Transverse colon (tissue), 4 donors: ENCODE measurements at places on chromosomes 16 and 17. TPM values are rescaled to one million over a fixed set of nuclear protein-coding genes. Genes with fewer than 3 reads are reported as not detected.

GRCh38 chr17:67733449-67733848 is 15.7 kb downstream of the NOL11 start:
- no peak for DNase-seq
- H3K27me3 ChIP-seq: no peaks in the 10 kb centered on the region
- no peak overlapping the region for H3K4me3 ChIP-seq
- H3K36me3 ChIP-seq: peaks cover 70% of the 10 kb centered on the region
- H3K27ac ChIP-seq: no peak overlapping the region

GRCh38 chr17:73384926-73385325 is 73.1 kb upstream of the CDC42EP4 start:
- no peaks in the 10 kb centered on the region for H3K36me3 ChIP-seq
- no peaks in the 10 kb centered on the region for H3K27me3 ChIP-seq
- no peak for DNase-seq
- H3K4me1 ChIP-seq: no peaks in the 10 kb centered on the region

DNA sequence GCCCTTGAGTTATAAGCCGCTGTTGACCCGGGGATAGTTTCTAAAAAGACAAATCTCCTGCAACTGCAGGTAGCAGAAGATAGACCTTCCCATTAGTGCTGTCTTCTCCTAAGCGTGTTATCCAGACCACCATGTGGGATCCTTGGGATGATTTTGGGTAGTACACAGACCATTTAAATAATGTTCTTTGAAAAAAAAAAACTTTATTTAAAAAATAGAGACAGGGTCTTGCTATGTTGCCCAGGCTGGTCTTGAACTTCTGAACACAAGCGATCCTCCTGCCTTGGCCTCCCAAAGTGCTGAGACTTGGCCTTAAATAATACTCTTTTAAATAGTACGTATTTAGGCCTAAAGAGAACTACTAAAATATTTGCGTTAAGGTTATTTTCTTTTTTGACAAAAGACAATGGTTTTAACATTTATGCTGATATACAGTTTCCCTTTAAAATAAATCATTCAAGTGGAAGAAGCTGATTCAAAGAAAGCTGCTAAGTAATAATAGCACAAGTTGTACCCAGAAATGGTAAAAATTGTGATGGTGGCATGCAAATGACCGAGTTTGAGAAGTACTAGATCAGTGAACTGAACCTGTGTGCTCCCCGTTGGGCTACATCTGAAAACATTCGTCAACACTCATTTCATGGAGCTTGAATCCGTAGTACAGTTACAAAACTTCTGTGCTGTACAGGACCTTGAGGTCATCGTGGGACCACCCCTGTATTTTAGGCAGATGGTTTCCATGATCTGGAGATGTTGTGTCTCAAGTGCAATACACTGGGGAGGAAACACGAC is 24.0 kb downstream of the SMARCE1 start:
- H3K27me3 ChIP-seq: no peaks in the 10 kb centered on the region
- peaks cover 10% of the 10 kb centered on the region for H3K36me3 ChIP-seq
- DNase-seq: no peak
- no peak overlapping the region for H3K4me3 ChIP-seq
- H3K4me1 ChIP-seq: peaks cover 19% of the 10 kb centered on the region
- no peak overlapping the region for H3K27ac ChIP-seq

DNA sequence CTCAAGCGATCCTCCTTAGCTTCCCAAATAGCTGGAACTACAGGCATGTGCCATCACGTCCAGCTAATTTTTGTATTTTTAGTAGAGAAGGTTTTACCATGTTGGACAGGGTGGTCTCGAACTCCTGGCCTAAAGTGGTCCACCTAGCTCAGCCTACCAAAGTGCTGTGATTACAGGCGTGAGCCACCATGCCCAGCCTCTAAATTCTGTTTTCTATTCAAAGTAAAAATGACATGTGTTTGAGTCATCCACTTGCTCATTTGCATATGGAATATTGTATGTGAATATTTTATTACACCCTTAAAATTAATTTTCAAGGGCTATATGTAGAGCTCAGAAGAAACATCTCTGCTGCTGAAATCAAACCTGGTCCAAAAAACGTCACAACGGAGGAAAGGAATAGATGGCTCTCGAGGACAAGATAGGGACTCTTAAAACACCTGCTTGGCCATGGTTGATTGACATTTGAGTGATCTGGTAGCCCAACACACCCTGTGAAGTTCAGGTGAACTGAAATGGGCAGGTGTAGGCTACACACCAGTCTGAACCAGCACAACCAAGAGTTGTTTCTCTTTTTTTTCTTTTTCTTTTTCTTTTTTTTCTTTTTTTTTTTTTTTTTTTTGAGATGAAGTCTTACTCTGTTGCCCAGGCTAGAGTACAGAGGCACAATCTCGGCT is 51.1 kb downstream of the SF3B3 start:
- H3K36me3 ChIP-seq: no peaks in the 10 kb centered on the region
- H3K4me1 ChIP-seq: peaks cover 27% of the 10 kb centered on the region
- peak overlapping the region; percentile 44 for H3K27ac ChIP-seq
- no peaks in the 10 kb centered on the region for H3K27me3 ChIP-seq

DNA sequence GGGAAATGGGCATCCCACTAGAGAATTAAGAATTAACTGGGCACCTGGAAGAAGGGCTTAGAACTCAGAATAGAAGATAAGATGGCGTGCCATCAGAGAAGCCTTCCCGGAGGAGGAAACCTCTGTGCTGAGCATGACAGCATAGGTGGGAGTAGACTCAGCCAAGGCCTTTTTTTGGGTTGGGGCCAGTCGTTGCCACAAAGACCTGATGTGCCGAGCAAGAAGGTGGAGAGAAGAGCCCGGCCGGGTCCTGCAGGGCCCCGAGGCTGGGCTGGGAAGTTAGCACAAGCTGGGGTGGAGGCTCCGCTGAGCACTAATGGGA is 1.1 kb upstream of the RAB11FIP4 start:
- H3K4me1 ChIP-seq: peaks cover 10% of the 10 kb centered on the region
- H3K36me3 ChIP-seq: no peaks in the 10 kb centered on the region
- H3K4me3 ChIP-seq: no peak overlapping the region
- no peak overlapping the region for H3K27ac ChIP-seq

GRCh38 chr17:60103957-60104356 is 25.2 kb upstream of the HEATR6 start:
- no peak for DNase-seq
- no peaks in the 10 kb centered on the region for H3K27me3 ChIP-seq
- no peak overlapping the region for H3K27ac ChIP-seq
- no peak overlapping the region for H3K4me3 ChIP-seq
- H3K4me1 ChIP-seq: peaks cover 4% of the 10 kb centered on the region

DNA sequence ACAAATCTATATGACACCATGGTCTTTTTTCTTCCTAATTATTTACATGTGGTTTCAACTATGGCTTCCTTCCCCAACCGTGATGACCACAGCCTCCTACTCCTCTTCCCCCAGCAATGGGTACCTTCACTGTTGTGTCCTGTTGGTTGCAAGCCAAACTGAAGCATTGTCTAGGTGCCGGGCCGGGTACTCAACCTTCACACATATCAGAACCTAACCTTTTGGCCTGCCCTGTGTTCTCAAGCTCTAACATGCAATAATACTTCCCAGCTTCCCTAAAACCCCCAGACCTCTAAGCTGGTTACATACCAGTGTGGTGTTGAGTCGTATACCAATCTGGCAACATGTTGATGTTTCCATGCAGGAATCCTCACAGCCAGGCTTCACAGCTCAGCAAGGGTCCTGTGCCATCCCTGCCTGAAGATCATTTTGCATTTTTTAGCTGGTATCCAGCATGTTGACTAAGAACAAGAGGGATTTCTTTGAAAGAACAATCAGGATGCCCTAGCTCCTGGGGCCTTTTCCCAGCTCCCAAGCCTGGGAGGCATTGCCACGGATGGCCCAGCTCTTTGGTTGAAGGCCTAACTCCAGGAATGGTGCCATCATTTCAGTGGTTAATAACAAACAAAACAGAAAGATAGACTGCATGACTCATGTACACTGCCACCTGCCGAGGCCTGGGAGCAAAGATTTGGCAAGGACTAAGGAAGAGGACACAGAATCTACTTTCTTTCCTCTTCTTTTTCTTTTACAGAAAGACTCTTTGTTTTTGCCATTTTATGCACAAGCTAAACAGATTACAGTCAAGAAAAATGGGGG is 373.7 kb upstream of the SALL1 start:
- DNase-seq: no peak
- no peak overlapping the region for H3K4me3 ChIP-seq
- H3K27me3 ChIP-seq: no peaks in the 10 kb centered on the region
- no peak overlapping the region for H3K27ac ChIP-seq

- H3K27ac ChIP-seq: peak overlapping the region; percentile 94
- H3K36me3 ChIP-seq: no peaks in the 10 kb centered on the region
- H3K4me3 ChIP-seq: peak overlapping the region; percentile 90
Measured at GRCh38 chr17:19379361-19380065, 1.2 kb downstream of the MAPK7 start.

DNA sequence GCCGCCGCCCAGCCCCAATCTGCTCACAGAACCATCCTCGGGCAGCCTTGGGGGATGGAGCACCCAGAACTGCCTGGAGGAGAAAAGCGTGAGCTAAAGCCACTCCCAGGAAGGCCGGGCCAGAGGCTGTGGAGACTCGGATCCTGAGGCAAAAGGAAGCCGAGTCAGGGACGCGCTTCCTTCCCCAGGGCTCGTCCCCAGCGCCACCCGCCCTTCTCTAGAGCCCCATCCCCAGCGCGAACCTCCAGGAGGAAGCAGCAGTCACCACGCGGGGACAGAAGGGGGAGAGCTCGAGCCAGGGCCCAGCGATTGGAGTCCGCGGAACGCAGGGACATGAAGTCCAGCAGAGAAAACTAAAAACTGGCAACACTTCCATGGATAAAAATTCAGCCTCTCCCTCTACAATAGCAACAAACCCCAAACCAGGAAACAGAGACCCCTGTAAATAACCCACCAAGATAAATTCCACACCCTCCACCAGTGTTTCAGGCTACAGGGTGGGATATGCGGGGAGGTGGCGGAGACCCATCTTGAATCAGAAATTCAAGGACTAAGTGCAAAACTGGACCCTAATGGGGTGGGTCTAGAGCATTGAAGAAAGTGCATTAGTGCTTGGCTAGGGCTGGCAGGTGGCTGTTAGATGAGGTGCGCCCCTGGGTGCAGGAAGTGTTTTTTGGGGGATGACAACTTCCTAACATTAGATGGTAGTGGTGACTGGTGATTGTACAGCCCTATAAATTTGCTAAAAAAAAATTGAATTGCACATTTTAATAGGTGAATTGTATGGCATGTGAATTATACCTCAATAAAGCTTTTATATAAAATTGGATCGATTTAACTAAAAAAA is 116.1 kb upstream of the METRNL start:
- H3K27ac ChIP-seq: no peak overlapping the region
- peak; percentile 76 for DNase-seq
- H3K4me3 ChIP-seq: no peak overlapping the region

- no peak overlapping the region for H3K27ac ChIP-seq
- no peaks in the 10 kb centered on the region for H3K27me3 ChIP-seq
- no peaks in the 10 kb centered on the region for H3K36me3 ChIP-seq
Measured at GRCh38 chr16:30523768-30524574, 2.4 kb downstream of the ZNF768 start.

GRCh38 chr16:35201151-35201550 is 1741.7 kb downstream of the TP53TG3F start:
- no peak overlapping the region for H3K4me3 ChIP-seq
- H3K27ac ChIP-seq: no peak overlapping the region
- H3K27me3 ChIP-seq: no peaks in the 10 kb centered on the region
- H3K36me3 ChIP-seq: no peaks in the 10 kb centered on the region
- DNase-seq: no peak

GRCh38 chr16:29316761-29317183 is 89.7 kb downstream of the NPIPB11 start:
- no peak for DNase-seq
- H3K27me3 ChIP-seq: no peaks in the 10 kb centered on the region
- H3K36me3 ChIP-seq: no peaks in the 10 kb centered on the region
- H3K27ac ChIP-seq: no peak overlapping the region
- H3K4me1 ChIP-seq: no peaks in the 10 kb centered on the region

DNA sequence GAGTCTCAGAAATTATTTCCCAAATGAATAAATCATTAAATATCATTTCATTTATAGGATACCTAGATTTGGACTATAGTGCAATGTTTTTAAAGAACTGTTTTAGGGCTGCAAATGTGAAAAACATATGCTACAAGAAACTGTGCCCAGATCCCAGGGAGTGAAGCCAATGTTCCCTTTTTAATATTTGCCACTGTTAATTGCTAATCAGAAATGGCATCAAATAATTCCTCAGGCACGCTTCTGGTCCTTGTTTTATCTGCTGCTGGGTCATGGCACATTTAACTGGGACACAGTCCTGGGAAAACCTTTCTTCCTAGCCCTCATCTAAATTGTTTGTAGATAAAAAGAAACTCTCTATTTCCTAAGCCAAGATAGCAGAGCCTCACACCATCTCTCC is 79.3 kb upstream of the CNTNAP4 start:
- no peaks in the 10 kb centered on the region for H3K4me1 ChIP-seq
- H3K27ac ChIP-seq: no peak overlapping the region
- no peaks in the 10 kb centered on the region for H3K27me3 ChIP-seq
- no peak overlapping the region for H3K4me3 ChIP-seq
- no peak for DNase-seq
- no peaks in the 10 kb centered on the region for H3K36me3 ChIP-seq

- no peak overlapping the region for H3K4me3 ChIP-seq
- H3K27me3 ChIP-seq: no peaks in the 10 kb centered on the region
- no peaks in the 10 kb centered on the region for H3K36me3 ChIP-seq
- no peak for DNase-seq
Measured at GRCh38 chr16:1401061-1401757, 13.3 kb downstream of the UNKL start.

DNA sequence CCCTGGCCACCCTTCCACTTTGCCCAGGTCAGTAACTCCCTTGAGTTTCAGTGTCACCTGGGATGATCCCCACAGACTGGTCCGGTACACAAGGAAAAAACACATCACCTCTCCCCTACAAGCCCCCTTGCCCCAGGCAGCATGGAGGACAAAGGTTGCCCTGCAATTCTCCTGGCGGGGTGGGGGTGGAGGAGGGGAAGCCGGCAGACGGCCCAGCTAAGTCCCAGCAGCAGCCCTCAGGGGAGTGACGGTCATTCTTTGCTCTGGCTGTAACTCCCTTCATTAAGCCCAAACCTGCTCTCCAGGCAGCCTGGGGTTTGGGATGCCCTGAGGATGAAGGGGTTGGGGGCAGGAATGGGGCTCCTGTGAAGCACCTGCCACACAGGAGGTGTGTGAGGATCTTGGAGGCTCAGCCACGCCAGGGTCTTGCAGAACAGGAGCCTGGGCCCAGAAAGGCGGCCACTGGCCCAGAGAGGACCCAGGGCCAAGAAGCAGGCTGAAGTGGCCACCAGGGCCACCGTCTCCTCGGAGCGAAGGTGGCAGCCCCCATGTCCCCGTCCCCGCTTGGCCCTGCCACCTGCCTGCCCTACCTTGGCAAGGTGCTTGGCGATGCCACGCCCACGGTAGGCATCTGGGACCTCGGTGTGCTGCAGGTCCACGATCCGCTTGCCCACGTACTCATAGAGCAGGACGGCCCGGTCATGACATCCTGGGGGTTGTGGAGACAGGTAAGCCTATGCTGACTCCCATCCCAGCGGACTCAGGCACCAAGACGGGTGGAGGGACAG is 9.5 kb downstream of the NATD1 start:
- DNase-seq: no peak
- no peaks in the 10 kb centered on the region for H3K4me1 ChIP-seq
- H3K36me3 ChIP-seq: no peaks in the 10 kb centered on the region
- no peaks in the 10 kb centered on the region for H3K27me3 ChIP-seq
- H3K27ac ChIP-seq: no peak overlapping the region
- H3K4me3 ChIP-seq: no peak overlapping the region

Gene ETV4
- total RNA-seq: not detected

Gene TEKT5
- total RNA-seq: not detected

Gene HOXB6
- total RNA-seq: 77.1 TPM

Gene ZG16
- total RNA-seq: 1,268 TPM

Gene TMEM204
- 22.5 TPM for total RNA-seq

Gene CD68
- 47.5 TPM for total RNA-seq

Gene SMIM5
- total RNA-seq: 31.3 TPM

Gene NCBP3
- 45.3 TPM for total RNA-seq
